ENCODE measurements at places on chromosomes 5 and 9.

DNA sequence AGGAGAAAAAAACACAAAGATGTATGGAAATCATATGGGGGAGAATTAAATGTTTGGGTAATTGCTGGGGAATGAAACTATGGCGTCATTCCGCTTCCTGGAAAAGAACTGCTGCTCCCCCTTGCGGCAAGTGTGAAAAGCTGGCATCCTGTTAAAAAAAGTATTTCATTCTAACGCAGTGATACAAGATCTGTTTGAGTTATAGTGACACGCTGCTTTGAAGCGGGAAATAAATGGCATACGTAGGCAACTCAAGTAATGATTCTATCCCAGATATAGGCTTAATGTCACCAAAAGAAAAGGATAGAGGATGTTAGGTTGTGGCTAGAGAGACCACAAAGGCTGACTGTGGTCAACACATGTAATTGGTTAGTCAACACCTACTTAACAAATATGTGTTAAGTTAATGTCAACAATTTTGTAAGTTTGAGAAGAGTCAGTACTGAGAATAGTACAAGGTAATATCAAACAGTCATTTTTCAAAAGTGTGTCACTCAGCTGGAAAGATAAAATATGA is 70.2 kb upstream of the ALDH1A1 start:
- no peaks in the 10 kb centered on the region for H3K36me3 ChIP-seq
- no peaks in the 10 kb centered on the region for H3K27me3 ChIP-seq
- no peak overlapping the region for H3K27ac ChIP-seq
- peak; percentile 63 for DNase-seq

GRCh38 chr9:132669319-132669697 is 475 bp downstream of the DDX31 start:
- H3K27ac ChIP-seq, result peak overlapping the region; percentile 95
- H3K27me3 ChIP-seq, result no peaks in the 10 kb centered on the region
- H3K4me1 ChIP-seq, result peaks cover 2% of the 10 kb centered on the region
- peak overlapping the region; percentile 72 for H3K4me3 ChIP-seq
- no peak for DNase-seq

- no peaks in the 10 kb centered on the region for H3K36me3 ChIP-seq
- no peak overlapping the region for H3K27ac ChIP-seq
- no peak overlapping the region for H3K4me3 ChIP-seq
- DNase-seq, result peak; percentile 24
- peaks cover 2% of the 10 kb centered on the region for H3K27me3 ChIP-seq
- peaks cover 4% of the 10 kb centered on the region for H3K4me1 ChIP-seq
These were observed 41.2 kb upstream of the CTSL start for GRCh38 chr9:87684627-87685219.

- peaks cover 1% of the 10 kb centered on the region for H3K4me1 ChIP-seq
- H3K4me3 ChIP-seq, result no peak overlapping the region
These were observed 23.3 kb downstream of the CAVIN4 start for GRCh38 chr9:100601216-100601615.

- no peaks in the 10 kb centered on the region for H3K27me3 ChIP-seq
- H3K36me3 ChIP-seq, result no peaks in the 10 kb centered on the region
- peak; percentile 94 for DNase-seq
- no peak overlapping the region for H3K27ac ChIP-seq
- H3K4me3 ChIP-seq, result peak overlapping the region; percentile 27
These were observed 124.6 kb upstream of the MTAP start for GRCh38 chr9:21677834-21678233.

- no peaks in the 10 kb centered on the region for H3K27me3 ChIP-seq
- H3K4me3 ChIP-seq, result no peak overlapping the region
- H3K36me3 ChIP-seq, result no peaks in the 10 kb centered on the region
- H3K4me1 ChIP-seq, result no peaks in the 10 kb centered on the region
- no peak for DNase-seq
These were observed 790.1 kb downstream of the EFNA5 start for GRCh38 chr5:106880656-106881055.

DNA sequence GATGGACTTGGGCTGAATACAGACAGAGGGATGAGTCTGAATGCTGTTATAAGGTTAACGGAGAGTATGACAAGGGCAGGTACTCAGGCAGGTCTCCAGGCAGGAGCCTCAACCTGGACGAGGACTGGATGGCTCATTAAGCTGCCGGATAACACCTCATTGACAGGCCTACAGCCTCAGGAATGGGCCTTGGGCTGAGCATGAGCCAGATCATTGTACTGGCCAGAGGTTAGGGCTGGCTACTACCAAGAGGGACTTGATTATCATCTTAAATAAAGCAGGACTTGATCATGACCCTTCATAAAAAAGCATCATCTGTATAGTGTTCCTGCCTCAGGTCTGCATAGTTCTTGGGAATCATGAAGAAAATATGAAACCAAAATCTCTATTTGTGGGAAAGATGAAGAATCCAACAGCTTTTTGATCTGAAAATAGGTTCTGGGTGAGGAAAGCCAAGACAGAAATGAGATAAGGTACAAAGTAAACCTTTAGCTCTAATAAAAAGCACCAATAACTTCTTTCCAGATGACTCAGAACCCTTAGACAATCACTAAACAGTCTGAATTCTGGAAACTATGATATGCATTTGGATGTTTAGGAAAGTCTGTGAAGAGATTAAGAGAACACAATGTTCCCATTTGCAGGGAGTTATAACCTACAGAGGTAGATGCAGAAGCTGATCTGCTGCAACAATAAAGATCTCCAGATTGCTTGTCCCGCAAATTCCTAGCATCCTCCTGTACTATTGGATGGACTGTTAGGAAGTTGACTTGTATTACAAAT is 343.1 kb downstream of the CTNND2 start:
- no peaks in the 10 kb centered on the region for H3K4me1 ChIP-seq
- no peaks in the 10 kb centered on the region for H3K36me3 ChIP-seq
- no peaks in the 10 kb centered on the region for H3K27me3 ChIP-seq
- no peak overlapping the region for H3K4me3 ChIP-seq

DNA sequence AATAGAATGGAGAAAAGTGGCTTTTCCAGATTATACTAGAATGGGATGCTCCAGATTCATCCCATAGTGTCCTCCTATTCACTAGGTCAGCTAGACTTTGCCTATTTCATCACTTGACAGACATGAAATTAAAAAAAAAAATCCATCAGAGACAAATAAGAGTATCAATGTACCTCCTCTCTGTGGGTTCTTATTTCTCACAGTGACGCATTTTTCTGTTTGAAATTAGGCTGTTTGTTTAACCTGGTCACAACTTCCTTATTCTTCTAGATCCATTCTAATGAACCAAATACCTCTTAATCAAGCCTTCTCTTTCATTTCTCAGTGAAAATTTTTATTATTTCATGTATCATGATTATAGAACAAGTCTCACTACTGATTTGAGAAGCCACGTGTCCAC is 305.4 kb downstream of the SEMA5A start:
- H3K4me1 ChIP-seq, result no peaks in the 10 kb centered on the region
- H3K36me3 ChIP-seq, result no peaks in the 10 kb centered on the region
- no peak for DNase-seq
- H3K27me3 ChIP-seq, result no peaks in the 10 kb centered on the region

GRCh38 chr9:132892400-132892799 is 13.7 kb downstream of the SPACA9 start:
- no peak overlapping the region for H3K27ac ChIP-seq
- peaks cover 34% of the 10 kb centered on the region for H3K36me3 ChIP-seq
- no peak overlapping the region for H3K4me3 ChIP-seq
- DNase-seq, result no peak

DNA sequence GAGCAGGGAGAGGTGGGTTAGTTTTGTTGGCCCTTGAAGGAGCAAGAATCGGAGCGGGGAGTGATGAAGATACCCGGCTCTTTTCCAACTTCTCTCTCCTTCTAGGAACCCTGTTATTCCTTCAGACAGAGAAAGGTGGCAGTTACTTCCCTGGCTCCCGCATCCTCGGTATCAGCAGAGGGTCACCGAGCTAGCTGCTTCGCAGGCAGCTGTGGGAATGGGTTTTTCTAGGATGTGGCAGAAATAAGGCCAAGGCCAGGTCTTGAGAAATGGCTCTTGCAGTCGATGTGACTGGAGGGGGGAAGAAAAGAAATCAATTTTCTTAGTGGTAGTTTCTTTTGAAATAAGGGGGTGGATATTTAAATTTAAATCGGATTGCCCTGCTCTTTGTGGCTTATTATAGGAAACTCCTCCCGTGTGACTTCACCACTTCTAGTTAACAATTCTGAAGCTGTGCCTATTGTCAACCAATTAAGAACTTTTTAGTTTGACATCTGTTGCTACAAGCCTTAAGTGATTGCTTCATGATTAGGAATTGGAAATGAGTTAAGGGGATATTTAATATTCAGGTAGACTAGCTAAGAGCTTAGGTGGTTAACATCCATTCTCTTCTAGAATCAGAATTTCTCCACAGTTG is 1.4 kb downstream of the SAP30L start:
- peaks cover 7% of the 10 kb centered on the region for H3K4me1 ChIP-seq
- H3K36me3 ChIP-seq, result peaks cover 15% of the 10 kb centered on the region
- H3K27ac ChIP-seq, result peak overlapping the region; percentile 6
- no peak for DNase-seq
- H3K4me3 ChIP-seq, result peak overlapping the region; percentile 97
- H3K27me3 ChIP-seq, result no peaks in the 10 kb centered on the region

DNA sequence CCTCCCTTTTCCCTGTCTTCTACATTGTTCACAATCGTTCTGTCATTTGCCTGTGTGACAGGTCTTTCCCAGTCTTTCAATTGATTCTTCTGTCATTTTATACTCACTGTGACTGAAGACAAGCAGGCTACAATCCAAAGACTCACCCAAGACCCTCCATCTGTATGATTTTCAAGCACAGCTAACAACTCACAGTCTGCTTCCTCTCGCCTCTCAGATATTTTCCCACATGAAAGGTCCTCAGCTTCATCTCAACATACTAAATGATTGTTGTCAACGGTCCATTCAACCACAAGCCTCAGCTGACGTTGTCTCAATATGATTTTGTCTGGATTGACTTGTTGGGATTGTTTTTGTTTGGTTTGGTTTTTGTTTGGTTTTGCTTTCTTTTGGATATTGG is 346.5 kb downstream of the NFIB start:
- no peak overlapping the region for H3K4me3 ChIP-seq
- no peak for DNase-seq
- H3K36me3 ChIP-seq, result no peaks in the 10 kb centered on the region
- no peaks in the 10 kb centered on the region for H3K4me1 ChIP-seq
- H3K27me3 ChIP-seq, result peaks cover 2% of the 10 kb centered on the region

DNA sequence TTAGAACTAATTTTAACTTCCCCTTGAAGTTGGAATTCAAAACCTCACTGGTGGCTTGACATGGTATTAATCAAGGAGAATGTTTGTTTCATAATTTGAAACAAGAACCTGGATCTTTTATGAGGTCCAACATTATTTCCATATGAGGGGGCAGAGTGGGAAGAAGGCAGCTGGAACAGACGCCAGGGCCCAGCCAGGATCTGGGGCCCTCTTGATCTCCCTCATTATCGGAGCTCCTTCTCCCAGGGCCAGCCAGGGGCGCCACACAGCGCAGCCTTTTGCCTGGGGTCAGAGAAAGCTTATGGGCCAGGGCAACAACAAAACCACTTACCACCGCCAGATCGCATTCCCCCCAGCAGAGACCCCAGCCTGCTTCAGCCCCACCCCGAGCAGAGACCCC is 27.1 kb upstream of the NKD2 start:
- H3K36me3 ChIP-seq, result no peaks in the 10 kb centered on the region
- H3K27me3 ChIP-seq, result peaks cover 30% of the 10 kb centered on the region
- H3K4me3 ChIP-seq, result no peak overlapping the region
- no peaks in the 10 kb centered on the region for H3K4me1 ChIP-seq
- DNase-seq, result no peak
- no peak overlapping the region for H3K27ac ChIP-seq
